Mammary epithelial cell (primary cell): ENCODE measurements at places on chromosomes 13 and 19. TPM values are rescaled to one million over a fixed set of nuclear protein-coding genes. Genes with fewer than 3 reads are reported as not detected.
A peak's percentile ranks its signal among the peaks of the same experiment; 100 is the strongest.

The WDR88 gene
- not detected in 2 replicates for total RNA-seq

The C3 gene
- total RNA-seq, result 42.5 and 122 TPM in 2 replicates

DNA sequence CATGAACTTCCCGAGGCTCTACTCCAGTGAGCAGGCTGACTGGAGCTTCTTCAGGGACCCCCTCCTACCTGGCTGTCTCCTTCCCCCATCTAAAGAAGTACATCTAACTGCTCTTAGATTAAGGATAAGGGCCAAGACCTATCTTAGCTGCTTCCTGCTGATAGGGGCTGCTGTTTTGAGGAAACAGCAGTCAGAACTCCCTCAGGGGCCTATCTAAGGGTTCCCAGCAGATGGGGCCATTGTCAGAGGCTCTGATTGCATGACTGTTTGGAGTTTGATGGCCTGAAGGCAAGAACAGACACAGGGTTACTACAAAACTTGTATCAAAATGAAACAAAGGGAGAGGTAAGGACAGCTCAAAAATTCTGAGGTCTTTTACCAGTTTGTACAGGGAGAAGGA, 2636.9 kb upstream of the PCDH20 start:
- no peak for DNase-seq

DNA sequence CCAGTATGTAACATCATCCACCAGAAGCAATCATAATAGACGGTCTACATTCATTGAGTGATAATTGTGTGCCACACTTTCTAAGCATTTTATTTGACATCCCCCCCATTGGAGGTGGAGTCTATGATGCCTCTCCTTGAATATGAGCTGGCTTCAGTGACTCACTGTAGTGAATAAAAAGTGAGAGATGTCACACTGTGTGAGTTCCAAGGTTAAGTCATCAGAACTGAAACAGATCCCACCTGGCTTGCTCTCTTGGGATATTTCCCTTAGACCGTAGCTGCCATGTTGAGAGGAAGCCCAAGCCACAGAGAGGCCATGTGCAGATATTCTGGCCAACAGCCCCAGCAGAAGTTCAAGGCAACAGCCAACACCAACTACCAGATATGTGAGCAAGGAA, 12.6 kb downstream of the RTBDN start:
- peak; percentile 31 for DNase-seq

DNA sequence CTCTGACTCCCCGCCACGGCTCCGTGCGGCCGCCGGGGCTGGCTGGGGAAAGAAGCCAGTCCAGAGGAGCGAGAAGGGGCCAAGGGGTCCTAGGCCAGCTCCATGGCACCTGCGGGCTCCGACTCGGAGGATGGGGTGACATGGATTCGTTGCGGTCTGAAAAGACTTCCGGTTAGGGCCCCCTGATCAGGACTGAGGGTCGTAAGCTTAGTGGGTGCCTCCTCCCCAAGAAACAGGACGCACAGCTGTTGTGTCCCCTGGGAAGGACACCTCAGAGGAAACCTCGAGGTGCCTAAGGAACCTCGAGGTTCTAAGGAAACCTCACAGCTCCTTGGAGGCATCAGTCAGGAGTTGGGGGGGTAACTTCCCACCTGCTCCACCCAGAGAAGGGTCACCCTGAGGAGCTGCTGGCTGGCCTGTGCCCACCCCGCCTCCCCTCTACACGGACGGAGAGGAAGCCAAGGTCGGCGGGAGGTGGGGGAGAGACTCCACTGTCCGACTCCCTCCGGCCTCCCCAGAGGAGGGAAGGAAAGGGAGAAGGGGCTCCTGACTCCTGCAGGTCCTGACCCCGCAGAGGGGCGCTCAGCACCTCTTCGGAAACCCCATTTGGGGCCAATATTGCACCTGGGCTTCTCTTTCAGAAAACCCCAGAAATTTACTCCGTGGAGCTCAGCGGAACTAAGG, 855 bp downstream of the ATP12A start:
- no peak for DNase-seq
